Posterior cingulate gyrus (tissue), 11 donors: ENCODE measurements at places on chromosomes 3 and 15.

- no peak for DNase-seq
Measured at GRCh38 chr15:100895721-100896120, 16.1 kb downstream of the ALDH1A3 start.

DNA sequence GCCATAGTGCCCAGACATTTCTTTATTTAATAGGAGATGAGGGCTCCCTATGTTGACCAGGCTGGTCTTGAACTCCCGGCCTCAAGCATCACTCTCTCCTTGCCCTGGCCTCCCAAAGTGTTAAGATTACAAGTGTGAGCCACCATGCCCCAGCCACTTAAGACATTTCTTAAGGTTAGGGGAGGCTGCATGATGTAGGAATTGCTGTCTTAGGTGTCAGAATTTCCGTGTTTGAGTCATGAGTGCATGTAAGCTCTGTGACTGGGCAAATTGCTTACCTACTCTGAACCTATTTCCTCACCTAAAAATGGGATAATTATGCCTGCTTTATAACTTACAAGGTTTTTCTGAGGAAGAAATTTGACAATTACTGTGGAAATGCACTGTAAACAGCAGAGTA is 34.2 kb upstream of the SIAH2 start:
- DNase-seq, result no peak

- DNase-seq, result no peak
Measured at GRCh38 chr3:175179055-175179454, 319.9 kb downstream of the NAALADL2 start.

- DNase-seq, result no peak
Measured at GRCh38 chr15:37693926-37694325, 240.5 kb upstream of the TMCO5A start.

GRCh38 chr3:176920766-176921160 is 276.5 kb downstream of the TBL1XR1 start:
- DNase-seq, result no peak

DNA sequence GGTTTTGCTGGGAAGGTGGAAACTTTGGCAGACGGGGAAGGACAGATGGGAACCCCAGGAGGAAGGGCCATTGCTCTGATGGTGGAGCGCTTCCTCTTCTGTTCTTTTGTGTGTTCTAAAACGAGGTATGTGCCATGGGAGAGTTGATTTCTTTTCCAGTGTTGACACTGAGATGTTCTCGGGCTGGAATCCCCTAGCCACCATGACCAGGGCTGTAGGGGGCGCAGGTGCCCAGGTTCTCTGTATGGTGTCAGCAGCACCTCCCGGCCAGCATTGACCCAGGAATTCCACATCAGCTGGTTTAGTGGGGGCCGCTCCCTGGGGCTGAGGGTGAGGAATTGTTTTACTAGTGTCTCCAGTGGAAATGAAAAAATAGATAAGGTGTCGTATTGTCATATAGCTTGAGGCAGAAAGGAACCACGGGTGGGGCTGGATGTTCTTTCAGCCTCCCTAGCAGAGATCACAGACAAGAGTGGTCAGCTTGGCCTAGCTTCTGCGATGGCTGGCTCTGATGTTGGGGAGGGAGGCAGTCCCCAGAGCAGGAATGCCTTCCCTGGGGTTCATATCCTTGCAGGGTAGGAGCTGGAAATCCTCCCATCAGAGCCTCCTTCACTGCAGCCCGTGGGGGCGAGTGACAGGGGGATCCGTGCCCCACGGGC is 34.2 kb upstream of the ACAD9 start:
- no peak for DNase-seq

- no peak for DNase-seq
Measured at GRCh38 chr3:197104738-197105137, 75.1 kb upstream of the MELTF start.

- no peak for DNase-seq
Measured at GRCh38 chr3:119870512-119870911, 88.6 kb downstream of the NR1I2 start.

GRCh38 chr3:107684431-107684925 is 161.7 kb downstream of the BBX start:
- DNase-seq, result no peak

- no peak for DNase-seq
Measured at GRCh38 chr3:12455740-12456139, 28.5 kb upstream of the TSEN2 start.

GRCh38 chr15:39365161-39365560 is 215.7 kb upstream of the THBS1 start:
- no peak for DNase-seq

DNA sequence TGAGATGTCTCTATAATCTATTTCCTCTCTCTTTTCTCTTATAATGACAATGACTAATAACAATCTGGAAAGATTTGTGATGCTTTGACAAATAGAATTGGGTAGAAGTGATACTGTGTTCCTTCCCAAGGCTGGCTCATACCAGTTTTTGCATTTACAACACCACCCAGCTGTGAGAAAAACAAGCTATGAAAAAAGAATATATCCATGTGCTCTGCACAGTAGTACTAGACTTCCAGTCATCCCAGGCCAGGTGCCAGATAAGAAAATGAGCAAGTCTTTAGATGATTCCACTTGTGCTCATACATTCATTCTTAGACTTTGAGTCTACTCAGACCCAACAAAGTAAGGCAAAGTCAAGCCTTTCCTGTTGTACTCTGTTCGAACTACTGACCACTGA is 350.2 kb upstream of the POU1F1 start:
- DNase-seq, result no peak

DNA sequence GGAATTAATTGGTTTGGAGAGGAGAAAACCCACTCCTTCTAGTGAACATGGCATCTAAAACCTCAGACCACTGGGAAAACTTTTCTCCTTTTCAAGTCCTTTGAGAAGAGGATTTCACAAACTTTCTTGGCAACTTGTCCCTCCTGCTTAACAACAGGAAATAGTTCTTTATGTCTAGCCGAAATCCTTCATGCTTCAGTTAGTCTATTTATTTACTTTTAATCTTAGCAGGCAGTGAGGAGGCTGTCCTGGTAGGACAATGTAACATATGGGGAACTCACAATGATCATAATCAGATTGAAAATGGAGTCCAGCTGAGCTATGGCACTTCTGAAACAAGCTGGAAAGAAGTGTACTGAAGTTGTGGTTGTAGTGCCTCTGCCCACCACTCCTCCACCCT is 50.6 kb downstream of the KY start:
- DNase-seq, result no peak

DNA sequence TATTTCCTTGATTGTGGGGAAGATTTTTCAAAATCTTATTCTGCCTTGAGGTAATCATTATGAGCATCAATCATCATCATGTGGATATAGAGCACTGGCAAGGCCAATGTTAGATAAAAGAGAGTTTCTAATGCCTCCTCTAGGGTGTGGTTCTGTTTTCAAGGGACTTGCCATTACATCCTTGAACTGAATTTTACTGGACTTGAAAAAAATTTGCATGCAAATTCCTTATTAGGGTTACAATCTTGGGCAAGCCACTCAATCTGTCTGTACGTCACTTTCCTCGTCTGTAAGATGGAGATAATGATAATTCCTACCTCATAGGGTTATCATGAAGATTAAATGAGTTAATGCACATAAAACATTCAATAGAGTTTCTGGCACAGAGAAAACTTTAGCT is 156.2 kb upstream of the WNT5A start:
- DNase-seq, result no peak

DNA sequence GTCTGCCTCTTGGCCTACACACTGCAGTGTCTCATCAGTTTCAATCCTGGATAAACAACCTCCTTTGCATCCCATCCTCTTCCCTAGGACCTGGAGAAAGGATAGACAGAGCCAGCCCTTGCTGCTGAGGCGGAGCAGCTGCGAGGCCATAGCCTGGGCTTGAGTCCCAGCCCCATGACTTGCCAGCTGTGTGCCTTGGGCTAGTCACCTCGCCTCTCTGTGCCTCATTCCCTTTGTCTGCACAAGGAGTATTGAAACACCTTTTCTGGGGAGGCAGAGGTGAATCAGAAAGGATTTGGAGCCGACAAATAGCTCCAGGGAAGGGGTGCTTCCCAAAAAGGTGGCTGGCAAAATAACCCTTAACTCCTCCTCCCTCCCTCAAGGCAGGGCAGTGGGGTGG is 65.0 kb upstream of the SLC6A1 start:
- no peak for DNase-seq

GRCh38 chr3:54793171-54793570 is 134.7 kb downstream of the LRTM1 start:
- no peak for DNase-seq

DNA sequence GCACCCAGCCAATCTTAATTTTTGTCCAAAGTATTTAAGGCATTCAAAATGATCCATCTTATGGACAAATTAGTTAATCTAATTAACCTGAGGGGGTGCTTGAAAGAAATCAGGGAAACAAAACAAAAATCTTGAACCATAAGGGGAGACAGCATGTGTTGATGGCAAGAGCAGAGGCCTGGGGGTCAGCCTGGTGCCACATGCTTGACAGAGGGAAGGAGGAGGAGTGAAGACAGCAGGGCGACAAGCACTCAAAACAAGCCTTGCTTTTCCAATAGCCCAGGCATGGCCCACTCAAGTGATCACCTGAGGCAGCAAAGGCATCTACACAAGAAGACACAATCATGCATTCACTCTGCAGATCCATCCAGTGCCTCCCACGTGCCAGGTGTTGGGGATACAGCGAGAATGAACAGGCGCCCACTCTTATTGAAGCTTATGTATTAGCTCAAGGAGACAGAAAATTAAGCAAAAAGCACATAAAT is 25.0 kb upstream of the MGLL start:
- DNase-seq, result no peak

DNA sequence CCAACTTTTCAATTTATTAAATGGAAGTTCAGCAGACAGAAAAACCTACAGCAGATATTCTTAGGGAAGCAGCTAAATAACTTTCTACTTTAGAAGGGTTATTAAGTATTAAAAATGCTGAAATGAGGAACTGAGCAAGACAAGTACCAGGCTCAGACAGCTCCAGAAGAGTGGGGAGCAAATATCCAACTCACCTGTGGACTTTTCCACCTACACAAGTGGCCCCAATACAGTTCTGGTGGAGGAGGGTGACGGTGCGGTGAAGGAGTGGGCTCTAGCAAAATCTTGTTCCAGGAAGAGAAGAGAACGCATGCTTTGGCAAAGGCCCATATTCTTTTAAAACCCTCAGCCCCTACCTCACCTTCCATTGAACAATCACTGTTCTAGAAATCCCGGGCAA is 129.7 kb upstream of the LMOD3 start:
- no peak for DNase-seq

GRCh38 chr3:127844326-127844942 is 22.1 kb upstream of the MGLL start:
- DNase-seq, result no peak

DNA sequence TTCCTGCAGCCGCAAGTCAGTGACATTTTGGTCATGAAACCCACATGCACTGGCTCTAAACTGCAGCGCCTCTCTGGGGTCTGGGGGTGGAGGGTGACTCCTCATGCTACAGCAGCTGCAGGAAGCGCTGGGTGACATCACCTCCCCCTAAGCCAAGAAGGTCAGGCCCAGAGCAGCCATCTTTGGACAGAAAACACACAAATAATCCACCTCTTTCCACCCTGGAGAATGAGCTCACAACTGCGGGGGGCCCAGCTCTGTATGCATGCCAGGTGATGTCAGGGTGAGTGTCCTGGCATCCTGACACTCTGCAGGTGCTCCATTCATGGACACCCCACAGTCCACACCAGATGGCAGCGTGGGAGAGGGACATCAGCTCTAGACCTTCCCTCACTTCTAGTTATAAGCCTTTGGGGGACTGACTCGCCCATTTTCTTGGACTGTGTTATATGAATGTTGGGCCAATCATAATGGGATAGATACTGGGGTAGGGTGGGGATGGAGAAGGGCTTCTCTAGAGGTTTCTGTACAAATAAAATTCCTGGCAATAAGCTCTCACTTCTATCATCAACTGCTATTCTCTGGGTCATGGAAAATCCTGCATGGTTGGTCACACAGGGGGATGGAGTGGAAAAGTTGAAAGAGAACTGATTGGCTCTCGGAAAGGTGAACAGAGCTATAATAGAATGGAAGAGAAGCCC is 70.7 kb upstream of the THBS1 start:
- no peak for DNase-seq

DNA sequence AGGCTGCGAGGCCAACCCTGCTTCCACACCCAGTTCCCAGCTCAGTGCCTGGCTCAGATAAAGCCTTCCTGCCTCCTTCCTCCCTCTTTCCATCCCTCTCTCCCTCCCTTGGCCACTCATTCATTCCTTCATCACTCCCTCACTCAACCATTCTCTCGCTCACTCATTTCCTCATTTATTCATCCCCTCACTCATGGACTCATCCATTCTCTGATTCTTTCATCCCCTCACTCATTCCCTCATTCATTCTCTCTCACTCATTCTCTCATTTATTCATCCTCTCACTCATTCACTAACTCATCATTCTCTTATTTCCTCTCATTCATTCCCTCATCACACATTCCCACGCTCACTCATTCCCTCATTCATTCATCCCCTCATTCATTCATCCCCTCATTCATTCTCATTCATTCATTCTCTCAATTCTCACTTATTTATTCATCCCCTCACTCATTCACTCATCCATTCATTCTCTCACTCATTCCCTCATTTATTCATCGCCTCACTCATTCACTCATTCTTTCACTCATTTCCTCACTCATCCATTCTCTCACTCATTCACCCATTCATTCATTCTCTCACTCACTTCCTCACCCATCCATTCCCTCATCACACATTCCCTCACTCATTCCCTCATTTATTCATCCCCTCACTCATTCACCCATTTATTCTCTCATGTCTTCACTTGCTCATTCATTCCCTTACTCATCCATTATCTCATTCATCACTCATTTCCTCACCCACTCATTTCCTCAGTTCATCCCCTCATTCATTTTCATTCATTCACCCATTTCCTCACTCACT is 13.2 kb downstream of the ABTB1 start:
- DNase-seq, result no peak

GRCh38 chr15:70643783-70644125 is 119.6 kb downstream of the UACA start:
- no peak for DNase-seq

DNA sequence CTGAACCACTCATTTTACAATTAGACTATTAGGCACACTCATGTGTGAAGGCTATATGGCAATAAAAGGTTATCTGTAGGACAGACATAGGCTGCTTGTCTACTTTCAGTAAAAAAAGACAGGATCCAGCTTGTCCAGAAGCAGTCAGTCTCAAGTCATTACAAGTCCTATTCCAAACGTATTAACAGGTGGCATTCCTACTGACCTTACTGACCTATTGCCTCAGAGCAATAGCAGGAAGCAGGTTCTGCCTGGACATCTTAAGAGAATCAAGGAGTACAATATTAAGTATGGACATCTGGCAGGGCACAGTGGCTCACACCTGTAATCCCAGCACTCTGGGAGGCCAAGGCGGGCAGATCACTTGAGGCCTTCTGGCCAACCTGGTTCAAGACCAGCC is 7.0 kb downstream of the CMTM6 start:
- no peak for DNase-seq

DNA sequence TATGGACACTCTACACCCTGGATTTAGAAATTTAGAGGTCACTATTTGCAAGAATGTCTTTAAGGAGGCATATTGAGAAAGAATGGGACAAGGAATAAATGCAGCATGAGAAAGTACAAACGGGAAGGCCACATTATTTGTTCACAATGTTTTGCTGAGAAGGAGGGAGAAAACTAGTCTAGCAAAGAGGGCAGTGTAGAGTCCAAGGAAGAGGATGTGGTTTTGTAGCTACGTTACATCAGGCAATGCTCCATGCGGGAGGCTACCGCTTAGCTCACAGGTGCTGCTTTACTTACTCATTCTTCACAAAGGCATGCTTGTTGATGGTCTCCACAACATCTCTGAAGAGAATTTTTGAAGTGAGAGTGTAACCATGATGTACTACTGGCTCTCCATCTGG is 191.1 kb downstream of the PLCH1 start:
- no peak for DNase-seq
